ENCODE measurements at places on chromosomes 4 and X. TPM values are rescaled to one million over a fixed set of nuclear protein-coding genes. Genes with fewer than 3 reads are reported as not detected.

The ANOS1 gene
- 9.7 TPM for total RNA-seq

The CTAG2 gene
- not detected for total RNA-seq

The NR0B1 gene
- total RNA-seq = not detected

The SERTM2 gene
- 1.6 TPM for total RNA-seq

- no peak for DNase-seq
These were observed 145.4 kb downstream of the PTTG2 start for GRCh38 chr4:38105475-38106220.

DNA sequence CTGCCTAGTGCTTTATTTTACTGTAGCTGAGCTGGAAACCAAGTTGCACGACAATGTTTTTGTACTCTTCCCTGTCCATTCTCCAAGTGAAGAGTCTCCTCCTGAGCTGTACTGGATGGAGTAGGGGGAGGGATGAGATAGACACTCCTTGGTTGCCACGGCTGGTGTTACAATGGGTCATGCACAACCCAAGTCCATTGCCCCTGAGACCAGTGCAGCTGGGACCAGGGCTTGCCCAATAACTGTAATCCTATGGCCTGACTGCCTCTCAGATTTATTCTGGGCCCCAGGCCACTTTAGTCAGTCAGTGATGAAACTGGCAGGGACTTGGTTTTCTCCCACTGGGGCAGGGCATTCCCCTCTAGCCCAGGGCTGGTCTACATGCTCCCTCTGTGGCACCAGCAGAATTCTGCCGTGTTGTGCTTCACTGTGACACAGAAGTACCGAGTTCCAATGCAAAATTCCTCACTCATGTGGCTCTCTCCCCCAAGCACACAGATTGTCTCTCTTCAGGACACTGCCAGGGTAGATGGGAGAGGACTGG is 203.3 kb upstream of the PCDH18 start:
- no peak for DNase-seq

DNA sequence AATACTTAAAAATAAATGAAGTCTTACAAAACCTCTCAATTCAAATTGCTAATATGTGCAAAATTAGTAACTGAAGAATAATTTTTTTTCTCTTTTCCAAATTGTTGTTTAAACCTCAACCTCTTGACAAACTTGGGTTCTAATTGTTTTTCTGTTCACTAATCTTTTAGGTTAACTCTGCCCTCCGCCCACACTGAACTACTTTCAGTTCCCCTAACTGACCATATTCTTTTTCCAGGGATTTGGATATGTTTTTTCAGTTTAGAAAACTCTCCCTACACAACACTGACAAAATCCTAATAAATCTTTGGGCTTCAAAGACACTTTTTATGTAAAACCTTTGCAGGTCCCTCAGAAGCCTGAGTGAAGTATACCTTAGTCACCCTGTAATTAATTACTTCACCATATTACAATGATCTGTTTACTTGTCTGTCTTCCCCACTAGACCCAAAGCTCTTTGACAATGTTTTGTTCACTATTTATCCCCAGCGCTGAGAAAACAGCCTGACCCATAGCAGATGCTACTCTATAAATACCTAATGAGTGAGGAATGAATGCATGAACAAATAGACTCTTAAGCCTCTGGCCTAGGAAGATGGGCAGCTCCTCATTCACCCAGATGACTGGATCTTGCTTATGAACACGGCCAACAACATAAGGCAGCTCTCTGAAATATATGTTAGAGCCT is 134.9 kb downstream of the MAML3 start:
- DNase-seq = no peak

GRCh38 chr4:74628852-74629620 is 165.3 kb downstream of the BTC start:
- no peak for DNase-seq

DNA sequence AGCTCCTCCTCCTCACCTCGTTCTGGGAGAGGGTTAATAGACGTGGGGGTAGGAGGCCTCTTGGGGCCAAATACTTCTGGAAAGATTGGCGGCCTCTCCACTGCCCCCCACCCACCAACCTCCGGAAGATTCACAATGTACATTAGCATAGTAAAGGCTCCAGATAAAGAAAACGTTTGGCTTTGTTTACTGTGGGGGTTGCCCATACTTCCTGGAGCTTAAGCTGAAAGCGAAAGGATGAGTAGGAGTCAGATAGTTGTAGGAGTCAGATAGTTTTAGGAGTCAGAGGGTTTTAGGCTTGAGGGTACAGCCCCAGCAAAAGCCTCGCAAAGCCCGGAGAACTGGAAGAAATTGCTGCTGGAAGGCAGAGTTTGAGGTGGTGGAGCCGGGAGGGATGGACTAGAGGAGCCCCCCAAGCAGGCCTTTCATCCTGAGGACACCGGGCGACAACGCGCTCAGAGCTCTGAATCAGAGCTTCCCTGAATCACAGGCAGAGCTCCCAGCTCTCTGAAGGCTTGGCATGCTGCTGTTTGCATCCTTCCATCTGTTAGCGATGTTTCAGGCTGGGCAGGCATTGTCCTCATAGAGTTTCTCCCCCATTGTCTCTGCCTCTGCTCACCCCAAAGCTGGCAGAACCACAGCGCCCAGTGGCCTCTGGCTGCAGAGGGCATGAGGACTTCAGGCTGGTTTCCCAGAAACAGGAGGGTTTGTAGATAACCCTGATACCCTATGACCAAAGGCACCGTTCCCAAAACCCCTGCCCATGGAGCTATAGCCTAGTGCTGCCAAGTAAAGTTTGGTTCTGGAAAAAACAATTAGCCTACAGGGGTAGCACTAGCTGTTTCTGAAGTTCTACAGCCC is 280.7 kb downstream of the BCOR start:
- DNase-seq = no peak

GRCh38 chrX:69507500-69507789 is 3.3 kb downstream of the NALF2 start:
- DNase-seq = no peak

DNA sequence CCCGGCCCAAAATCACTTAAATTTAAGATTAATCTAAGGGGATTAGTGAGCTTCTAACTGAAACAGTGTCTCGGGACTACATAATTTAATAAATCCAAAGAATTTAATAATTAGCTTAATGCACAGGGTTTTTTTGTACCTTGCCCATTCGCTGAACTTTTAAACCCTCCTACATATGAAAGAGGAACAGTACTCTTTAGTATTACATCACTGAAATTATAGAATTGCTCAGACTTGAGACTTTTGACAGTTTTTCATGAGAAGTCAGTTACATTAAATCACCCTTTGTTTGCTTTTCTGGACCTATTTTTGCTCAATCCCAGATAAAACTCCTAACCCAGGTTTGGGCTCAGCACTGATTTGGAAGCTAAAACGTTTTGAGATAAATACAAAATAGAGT is 2.4 kb upstream of the TADA2B start:
- DNase-seq = no peak

GRCh38 chrX:11125060-11125459 is 13.9 kb downstream of the HCCS start:
- DNase-seq = no peak

- DNase-seq = no peak
These were observed 161.8 kb downstream of the FAM47A start for GRCh38 chrX:33970028-33970967.

DNA sequence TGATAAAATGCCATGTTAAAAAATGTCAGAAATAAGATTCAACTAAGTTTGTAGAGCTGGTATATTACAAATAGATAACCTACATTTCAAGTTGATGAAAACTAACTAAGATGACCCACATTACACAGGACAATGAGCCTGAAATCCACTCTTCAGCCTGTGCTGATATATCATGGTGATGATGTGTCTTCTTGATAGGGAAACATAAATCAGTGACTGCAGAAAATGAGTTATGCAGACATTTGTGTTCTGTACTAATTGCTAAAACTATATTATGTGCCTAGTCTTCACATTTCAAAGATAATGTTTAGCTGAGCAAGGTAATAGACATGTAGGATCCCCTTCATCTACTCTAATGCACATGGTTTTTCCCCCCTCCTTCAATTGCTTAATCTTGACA is 331.6 kb upstream of the F9 start:
- DNase-seq = no peak

- no peak for DNase-seq
These were observed 152.7 kb downstream of the GABRB1 start for GRCh38 chr4:47184083-47184482.

- peak; percentile 49 for DNase-seq
These were observed at the start of gene BTC for GRCh38 chr4:74794382-74795010. BTC (minus strand) TSS chr4:74794523; CDS start chr4:74794325, 198 bp downstream.

Data from breast epithelium (tissue), 4 donors.